ENCODE measurements at places on chromosomes 16 and 17.

GRCh38 chr16:23121024-23121423, 28.2 kb downstream of the USP31 start:
- DNase-seq = no peak

DNA sequence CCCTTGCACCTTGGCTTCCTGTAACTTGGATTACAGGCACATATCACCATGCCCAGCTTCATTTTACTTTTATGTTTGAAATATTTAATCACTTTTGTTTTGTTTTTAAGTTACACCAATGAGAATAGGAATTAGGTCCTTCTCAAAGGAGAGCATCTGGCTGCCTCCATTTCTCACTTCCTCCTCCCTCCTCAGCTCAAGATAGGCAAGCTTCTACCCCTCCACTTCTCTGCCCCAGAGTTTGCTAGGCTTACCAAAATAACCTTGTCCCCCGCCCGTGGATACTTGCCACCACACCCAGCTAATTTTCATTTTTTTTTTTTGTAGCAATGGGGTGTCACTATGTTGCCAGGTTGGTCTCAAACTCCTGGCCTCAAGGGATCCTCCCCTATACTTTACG, 17.9 kb downstream of the GABARAPL2 start:
- no peak for DNase-seq

DNA sequence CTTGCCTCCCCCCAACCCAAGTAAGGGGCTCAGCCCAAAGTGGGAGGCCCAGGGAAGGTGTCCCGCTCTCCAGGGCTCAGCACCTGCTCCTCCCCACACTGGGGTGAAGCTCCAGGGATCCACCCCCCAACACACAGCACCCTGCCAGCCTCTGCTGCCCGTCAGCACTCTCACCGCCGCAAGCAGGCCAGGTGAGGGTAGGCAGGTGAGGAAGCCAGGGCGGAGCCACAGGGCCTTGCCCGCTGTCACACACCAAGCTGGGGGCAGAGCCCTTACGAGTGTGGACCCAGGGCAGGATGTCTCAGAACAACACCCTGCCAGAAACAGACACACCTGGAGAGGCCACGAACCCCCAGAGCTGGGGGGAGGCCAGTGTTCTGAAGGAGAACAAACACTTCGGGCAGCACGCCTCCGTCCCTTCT, 19.5 kb downstream of the PLLP start:
- DNase-seq = no peak

DNA sequence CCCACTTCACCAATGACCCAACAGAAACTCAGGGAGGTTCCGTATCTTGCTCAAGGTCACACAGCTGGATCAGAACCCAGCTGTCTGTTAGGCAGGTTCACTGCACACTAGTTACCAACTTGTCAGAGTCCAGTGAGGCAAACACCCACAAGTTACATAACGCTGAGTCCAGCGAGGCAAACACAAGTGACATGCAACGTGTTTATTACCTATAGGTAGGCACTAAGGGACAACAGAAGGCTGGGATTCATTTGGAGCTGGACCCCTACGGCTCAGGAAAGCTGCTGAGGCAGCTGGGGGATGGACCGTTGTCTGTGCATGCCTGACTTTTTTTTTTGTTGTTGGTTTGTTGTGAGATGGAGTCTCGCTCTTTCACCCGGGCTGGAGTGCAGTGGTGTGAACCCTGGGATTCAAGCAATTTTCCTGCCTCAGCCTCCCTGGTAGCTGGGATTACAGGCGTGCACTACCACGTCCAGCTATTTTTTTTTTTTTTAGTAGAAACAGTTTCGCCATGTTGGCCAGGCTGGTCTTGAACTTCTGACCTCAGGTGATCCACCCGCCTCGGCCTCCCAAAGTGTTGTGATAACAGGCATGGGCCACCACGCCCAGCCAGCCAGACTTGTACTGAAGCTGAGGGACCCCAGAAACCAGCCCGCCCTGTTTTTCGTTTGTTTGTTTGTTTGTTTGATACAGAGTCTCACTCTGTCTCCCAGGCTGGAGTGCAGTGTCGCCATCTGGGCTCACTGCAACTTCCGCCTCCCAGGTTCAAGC, 1.9 kb upstream of the RSAD1 start:
- no peak for DNase-seq

GRCh38 chr16:15967655-15968315, 18.4 kb downstream of the ABCC1 start:
- DNase-seq = no peak

GRCh38 chr16:28606291-28607115, 3.3 kb downstream of the SULT1A1 start:
- no peak for DNase-seq

DNA sequence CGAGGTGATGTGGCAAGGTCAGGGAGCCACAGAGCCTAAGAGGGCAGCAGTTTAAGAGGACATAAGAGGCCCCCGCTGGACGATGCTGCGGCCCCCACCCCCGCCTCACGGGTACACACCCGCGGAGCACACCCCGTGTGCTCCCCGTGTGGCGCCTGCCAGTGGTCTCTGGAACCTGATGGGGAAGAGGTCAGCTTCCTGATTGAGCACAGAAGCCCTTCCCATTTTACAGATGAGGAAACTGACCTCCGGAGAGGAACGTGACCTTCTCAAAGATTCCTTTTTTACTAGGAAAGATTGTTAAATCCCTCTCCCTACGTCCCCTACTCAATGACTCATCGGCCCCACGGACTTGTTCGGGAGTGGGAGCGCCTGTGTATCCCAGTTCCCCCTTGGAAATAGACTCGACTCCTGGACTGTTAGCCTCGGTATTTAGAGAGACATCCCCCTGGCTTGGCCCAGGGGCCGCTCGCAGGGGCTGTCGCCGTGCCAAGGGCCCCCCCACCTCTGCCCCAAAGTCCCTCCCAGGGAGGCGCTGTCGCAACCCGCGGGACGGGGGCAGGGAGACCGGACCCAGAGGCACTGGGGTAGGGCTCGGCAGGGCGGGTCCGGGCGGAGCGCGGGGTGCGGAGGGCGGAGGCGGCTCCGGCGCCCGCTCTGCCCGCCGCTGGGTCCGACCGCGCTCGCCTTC, at the start of gene ABCC3:
Gene ABCC3 (plus strand): TSS at position 658 of the 691 bp plus-strand sequence. CDS start 56 bp downstream, outside the sequence.
- no peak for DNase-seq

DNA sequence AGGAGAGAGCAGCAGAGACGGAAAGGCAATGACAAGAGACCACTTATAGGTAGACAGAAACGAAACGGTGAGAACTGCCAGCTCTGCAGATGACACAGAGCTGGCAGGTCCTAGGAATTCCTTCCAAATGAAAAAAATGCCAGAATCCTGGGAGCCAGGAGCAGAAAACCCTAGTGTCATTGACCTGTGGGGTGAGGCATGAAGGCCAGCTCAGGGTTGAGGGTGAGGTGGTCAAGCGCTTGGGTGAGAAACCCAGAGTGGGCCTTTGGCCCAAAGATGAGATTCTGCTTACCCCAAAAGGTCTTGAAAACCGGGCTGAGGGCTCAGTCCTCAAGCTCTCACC, 9.2 kb downstream of the HIC1 start:
- no peak for DNase-seq

GRCh38 chr16:24440306-24440705, 99.1 kb upstream of the RBBP6 start:
- no peak for DNase-seq

GRCh38 chr16:55664786-55665407, 9.1 kb downstream of the SLC6A2 start:
- DNase-seq = no peak

- no peak for DNase-seq
These were observed 721.4 kb upstream of the GOT2 start for GRCh38 chr16:59455497-59455896.

DNA sequence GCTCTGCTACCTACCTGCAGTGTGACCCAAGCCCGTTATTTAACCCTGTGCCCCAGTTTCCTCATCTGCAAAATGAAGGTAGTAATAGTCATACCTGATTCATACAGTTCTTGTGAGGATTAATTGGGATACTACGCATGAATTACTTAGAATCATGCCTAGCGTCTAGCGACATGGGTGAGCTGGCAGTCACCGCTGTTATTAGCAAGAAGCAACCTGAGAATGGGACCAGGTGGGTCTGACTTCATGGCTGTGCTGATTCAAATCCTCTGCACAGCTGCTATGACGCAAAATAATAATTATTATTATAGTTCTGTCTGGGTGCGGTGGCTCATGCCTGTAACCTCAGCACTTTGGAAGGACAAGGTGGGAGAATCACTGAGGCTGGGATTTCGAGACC, 7.9 kb downstream of the SOCS1 start:
- no peak for DNase-seq

DNA sequence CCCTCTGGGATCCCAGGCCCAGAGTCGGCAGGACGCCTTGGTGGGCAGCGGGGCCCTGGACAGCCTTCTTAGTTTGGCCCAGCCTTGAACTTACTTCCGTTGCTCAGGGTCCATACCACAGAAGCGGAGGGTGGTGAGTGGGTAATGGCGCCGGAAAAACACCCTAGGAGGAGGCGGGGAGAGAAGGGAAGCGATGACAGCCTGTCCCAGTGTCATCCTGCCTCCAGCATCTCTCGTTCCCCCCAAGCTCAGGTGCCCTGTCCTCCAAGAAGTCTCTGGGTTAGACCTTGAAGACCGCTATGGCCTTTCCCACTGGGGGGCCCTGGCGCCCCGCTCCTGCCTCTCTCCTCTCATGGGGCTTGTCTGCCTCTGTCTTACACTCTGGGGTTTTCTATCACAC, 22.9 kb downstream of the TNS4 start:
- no peak for DNase-seq

- peak; percentile 54 for DNase-seq
These were observed 44.0 kb downstream of the PRAC1 start for GRCh38 chr17:48678141-48678971.

- no peak for DNase-seq
These were observed 246.5 kb downstream of the GSG1L start for GRCh38 chr16:27817038-27817437.

DNA sequence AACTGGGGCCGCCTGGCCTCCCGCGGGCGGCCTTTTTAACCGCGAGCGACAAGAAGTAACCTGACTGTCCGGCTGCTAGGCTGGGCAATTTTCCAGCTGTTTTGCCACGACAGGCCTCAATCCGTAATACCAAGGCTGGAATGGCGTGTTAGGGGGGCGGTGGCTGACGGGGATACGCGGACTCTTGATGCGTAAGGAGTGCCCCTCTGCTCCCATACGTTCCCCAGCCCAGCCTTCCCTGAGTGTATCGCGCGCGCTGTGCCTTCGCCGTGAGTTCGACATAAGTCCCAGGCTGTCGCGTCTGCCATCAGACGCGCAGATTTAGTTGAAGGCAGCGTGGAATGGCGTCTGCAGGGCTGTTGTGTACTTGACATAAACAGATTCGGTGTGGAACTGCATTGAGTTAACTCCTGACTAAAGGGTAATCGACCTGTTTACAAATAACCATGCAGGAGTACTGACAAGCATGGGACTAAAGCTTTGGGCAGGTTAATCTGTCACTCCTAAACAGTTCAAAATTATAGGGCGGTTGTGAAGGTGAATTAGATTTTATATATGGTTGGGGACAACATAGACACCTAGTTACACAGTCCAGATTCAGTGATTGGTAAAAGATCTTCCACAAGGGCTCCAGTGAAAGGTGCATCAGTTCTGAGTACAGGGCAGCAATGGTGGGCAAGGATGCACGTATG, 16.6 kb upstream of the ERN1 start:
- DNase-seq = peak; percentile 40

DNA sequence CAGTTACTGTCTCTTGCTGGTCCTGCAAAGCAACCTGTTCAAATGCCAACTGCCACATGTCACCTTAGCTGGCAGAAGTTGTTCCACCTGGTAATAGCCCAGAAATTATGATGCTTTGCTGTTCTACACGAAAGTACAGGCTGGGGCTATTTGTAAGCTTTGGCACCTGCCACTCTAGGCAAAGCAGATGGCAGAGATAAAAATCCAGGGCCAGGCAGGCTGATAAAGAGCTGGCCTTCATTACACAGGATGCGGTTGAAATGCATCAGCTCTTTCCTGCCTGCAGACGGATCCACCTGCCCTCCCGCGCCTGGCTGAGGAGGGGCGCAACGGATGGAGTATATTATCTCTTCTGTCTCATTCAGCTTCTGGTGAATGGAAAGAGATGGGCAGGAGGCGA, 29.3 kb upstream of the KDM8 start:
- DNase-seq = no peak

DNA sequence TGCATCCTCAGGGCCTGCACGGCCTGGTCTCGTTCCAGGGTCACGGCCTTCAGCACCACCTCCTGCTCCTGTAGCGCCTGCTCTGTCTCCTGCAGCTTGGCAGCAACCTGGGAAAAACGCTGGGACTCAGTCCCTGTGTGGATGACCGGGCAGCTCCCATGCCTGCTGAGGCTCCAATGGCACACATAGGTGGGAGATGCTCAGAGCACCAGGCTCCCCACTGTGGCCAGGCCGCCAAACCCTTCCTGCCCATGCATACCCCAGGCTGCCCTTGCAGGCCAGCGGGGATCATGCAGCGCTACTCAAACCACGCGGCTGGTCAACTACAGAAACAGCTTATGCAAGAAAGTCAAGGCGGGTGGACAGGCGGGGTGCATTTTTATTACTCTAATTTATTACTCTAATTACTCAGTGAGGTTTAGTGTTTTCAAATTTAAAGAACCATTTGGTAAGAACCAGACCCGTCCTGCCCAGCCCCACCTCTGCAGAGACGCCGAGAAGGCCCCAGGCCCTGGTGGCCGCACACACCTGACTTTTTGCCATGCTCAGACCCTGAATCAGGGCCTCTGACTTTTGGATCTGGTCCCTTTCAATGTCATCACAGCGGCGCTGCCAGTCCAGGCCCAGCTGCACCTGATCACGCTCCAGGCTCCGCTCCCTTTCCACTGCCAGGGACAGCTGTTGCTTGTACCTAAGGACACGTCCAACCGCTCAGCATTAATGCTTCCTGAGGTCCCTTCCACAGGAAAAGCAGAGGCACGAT, 34.0 kb downstream of the CCDC57 start:
- DNase-seq = no peak

DNA sequence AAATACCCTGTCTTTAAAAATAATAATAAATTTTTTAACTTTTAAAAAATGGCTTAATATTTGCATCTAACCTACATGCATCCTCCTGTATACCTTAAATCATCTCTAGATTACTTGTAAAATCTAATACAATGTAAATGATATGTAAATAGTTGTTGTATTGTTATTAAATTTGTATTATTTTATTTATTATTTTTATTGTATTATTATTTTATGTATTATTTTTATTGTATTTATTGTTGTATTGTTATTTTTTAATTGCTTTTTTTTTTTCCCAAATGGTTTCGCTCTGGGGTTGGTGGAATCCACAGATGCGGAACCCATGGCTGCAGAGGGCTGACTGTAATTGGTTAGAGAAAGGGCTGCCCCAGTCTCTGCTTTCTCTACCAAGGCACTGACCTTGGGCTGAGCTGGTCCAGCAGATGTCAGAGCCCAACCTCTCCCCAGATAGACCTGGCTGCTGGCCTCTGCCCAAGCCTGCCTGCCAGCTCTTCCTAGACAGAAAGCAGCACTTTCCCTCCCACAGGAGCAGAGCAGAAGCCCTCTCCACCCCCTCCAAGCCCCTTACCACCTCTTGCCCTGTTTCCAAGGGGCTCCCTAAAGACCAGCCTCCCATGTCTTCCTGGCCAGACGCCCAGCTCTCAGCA, 183.8 kb downstream of the GSG1L start:
- no peak for DNase-seq

All from activated T-helper 9 cell treated with anti-CD3 and anti-CD28 coated beads, Interleukin-2, amount 50 U/mL, for 16 hours (primary cell).